ENCODE measurements at places on chromosomes 5 and 9.

GRCh38 chr5:124599028-124599973, 147.1 kb downstream of the ZNF608 start:
- peak; percentile 95 for DNase-seq

- DNase-seq: no peak
Observed at GRCh38 chr9:83536332-83536731, 1.9 kb downstream of the FRMD3 start.

- no peak for DNase-seq
Observed at GRCh38 chr9:77453825-77454647, 194.1 kb downstream of the GNA14 start.

GRCh38 chr9:33524306-33524947, 376 bp downstream of the ANKRD18B start:
- peak; percentile 14 for DNase-seq

GRCh38 chr9:36218411-36218901, 27.7 kb downstream of the CLTA start:
- DNase-seq: no peak
